ENCODE measurements at places on chromosomes 1 and 21.

- no peaks in the 10 kb centered on the region for H3K36me3 ChIP-seq
- DNase-seq, result no peak
- no peak overlapping the region for H3K27ac ChIP-seq
- H3K27me3 ChIP-seq, result no peaks in the 10 kb centered on the region
Measured at GRCh38 chr1:59994302-59995198, 68.0 kb upstream of the CYP2J2 start.

DNA sequence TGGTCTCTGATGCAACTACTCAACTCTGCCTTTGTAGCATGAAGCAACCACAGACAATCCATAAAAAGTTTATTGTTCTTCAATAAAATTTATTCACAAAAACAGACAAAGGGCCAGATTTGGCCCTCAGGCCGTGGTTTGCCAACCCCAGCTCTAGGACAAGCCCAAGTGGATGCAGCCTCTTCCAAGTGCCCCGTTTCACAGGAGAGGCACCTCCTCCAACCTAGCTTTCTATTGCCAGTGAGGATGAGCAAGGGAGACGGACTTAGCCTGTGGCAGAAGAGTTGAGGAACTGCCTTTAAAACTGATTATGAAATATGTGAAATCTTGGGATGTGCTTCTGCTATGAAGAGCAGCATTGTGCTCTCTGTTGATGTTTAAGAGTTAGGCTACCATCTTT lies 105.4 kb downstream of the PSMG1 start:
- H3K27me3 ChIP-seq, result 0 out of 2 replicates have a peak, but pooled peaks cover 2% of the 10 kb centered on the region
- H3K4me3 ChIP-seq, result no peak overlapping the region
- H3K27ac ChIP-seq, result no peak overlapping the region
- H3K4me1 ChIP-seq, result peaks cover 5% of the 10 kb centered on the region
- peaks cover 7% of the 10 kb centered on the region for H3K36me3 ChIP-seq

GRCh38 chr1:177975588-177976495 lies 6.0 kb upstream of the SEC16B start:
- H3K4me3 ChIP-seq, result no peak overlapping the region
- H3K36me3 ChIP-seq, result no peaks in the 10 kb centered on the region
- no peaks in the 10 kb centered on the region for H3K27me3 ChIP-seq
- no peak overlapping the region for H3K27ac ChIP-seq
- H3K4me1 ChIP-seq, result no peaks in the 10 kb centered on the region
- no peak for DNase-seq

DNA sequence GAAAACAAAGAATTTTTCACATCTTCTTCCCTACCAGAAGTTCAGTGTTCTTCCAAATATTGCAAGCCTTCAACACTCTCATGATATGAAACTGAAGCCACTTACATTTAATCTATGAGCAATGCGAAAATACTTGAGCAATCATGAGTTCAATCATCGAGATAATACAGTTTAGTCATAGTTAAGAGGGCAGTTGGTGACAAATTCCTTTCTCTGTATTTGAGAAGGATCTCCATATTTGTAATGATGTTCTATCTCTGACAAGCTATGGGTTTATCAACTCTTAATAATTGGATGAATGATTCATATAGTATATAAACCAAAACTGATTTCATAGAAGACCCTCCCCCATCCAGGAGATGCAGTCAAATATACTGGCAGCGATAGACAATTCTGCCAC lies 29.7 kb upstream of the PYHIN1 start:
- no peaks in the 10 kb centered on the region for H3K36me3 ChIP-seq
- H3K4me1 ChIP-seq, result no peaks in the 10 kb centered on the region
- no peaks in the 10 kb centered on the region for H3K27me3 ChIP-seq
- DNase-seq, result no peak
- no peak overlapping the region for H3K4me3 ChIP-seq

GRCh38 chr1:2049718-2050431 lies at the start of gene PRKCZ:
PRKCZ (plus strand) TSS chr1:2050411; CDS start chr1:2050631, 220 bp downstream.
- no peaks in the 10 kb centered on the region for H3K4me1 ChIP-seq
- no peaks in the 10 kb centered on the region for H3K36me3 ChIP-seq
- H3K4me3 ChIP-seq, result peak within 1 kb of the TSS; percentile 73

GRCh38 chr1:93882269-93882668 lies 3.3 kb upstream of the DNTTIP2 start:
- no peak overlapping the region for H3K4me3 ChIP-seq
- H3K27ac ChIP-seq, result no peak overlapping the region
- no peak for DNase-seq
- no peaks in the 10 kb centered on the region for H3K4me1 ChIP-seq

GRCh38 chr21:15586752-15587427 lies 142.9 kb upstream of the USP25 start:
- no peak overlapping the region for H3K27ac ChIP-seq
- H3K27me3 ChIP-seq, result no peaks in the 10 kb centered on the region
- no peak overlapping the region for H3K4me3 ChIP-seq
- no peaks in the 10 kb centered on the region for H3K36me3 ChIP-seq
- H3K4me1 ChIP-seq, result no peaks in the 10 kb centered on the region
- no peak for DNase-seq

GRCh38 chr1:199550199-199551065 lies 477.1 kb upstream of the NR5A2 start:
- H3K27me3 ChIP-seq, result no peaks in the 10 kb centered on the region
- H3K27ac ChIP-seq, result no peak overlapping the region
- H3K36me3 ChIP-seq, result no peaks in the 10 kb centered on the region

- H3K27me3 ChIP-seq, result no peaks in the 10 kb centered on the region
- no peaks in the 10 kb centered on the region for H3K36me3 ChIP-seq
- no peaks in the 10 kb centered on the region for H3K4me1 ChIP-seq
- DNase-seq, result no peak
Measured at GRCh38 chr1:215002471-215002870, 80.1 kb upstream of the KCNK2 start.

GRCh38 chr1:199173356-199173755 lies 534.5 kb downstream of the PTPRC start:
- H3K36me3 ChIP-seq, result no peaks in the 10 kb centered on the region
- no peak overlapping the region for H3K27ac ChIP-seq
- no peaks in the 10 kb centered on the region for H3K27me3 ChIP-seq
- no peaks in the 10 kb centered on the region for H3K4me1 ChIP-seq

DNA sequence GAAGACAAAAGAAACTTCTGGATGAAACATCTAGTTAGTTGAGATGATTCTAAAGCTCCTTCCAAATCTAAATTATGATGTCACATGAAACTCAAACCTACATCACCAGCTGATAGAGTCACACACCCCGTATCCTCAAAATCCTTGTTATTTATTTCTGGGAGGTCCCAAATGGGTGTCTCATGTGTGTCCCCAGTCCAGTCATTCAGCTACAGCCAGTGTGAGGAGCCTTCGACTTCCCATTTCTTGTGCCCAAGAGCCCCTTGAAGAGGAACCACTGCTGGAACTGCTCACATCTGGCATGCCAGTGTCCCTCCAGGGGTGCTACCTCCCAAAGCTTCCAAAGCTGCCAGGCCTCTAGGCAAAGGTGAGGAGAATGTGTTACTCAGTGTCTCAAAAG lies 32.5 kb upstream of the KCNA3 start:
- H3K36me3 ChIP-seq, result no peaks in the 10 kb centered on the region
- H3K4me3 ChIP-seq, result no peak overlapping the region
- H3K27me3 ChIP-seq, result no peaks in the 10 kb centered on the region
- no peak for DNase-seq

GRCh38 chr1:202540014-202540413 lies 170.2 kb downstream of the SYT2 start:
- no peak for DNase-seq
- H3K27me3 ChIP-seq, result no peaks in the 10 kb centered on the region
- no peak overlapping the region for H3K27ac ChIP-seq
- no peaks in the 10 kb centered on the region for H3K36me3 ChIP-seq
- H3K4me1 ChIP-seq, result peaks cover 4% of the 10 kb centered on the region

GRCh38 chr21:42027822-42028765 lies 17.9 kb upstream of the ZBTB21 start:
- no peak for DNase-seq
- H3K4me3 ChIP-seq, result no peak overlapping the region
- no peak overlapping the region for H3K27ac ChIP-seq
- no peaks in the 10 kb centered on the region for H3K36me3 ChIP-seq
- no peaks in the 10 kb centered on the region for H3K27me3 ChIP-seq

DNA sequence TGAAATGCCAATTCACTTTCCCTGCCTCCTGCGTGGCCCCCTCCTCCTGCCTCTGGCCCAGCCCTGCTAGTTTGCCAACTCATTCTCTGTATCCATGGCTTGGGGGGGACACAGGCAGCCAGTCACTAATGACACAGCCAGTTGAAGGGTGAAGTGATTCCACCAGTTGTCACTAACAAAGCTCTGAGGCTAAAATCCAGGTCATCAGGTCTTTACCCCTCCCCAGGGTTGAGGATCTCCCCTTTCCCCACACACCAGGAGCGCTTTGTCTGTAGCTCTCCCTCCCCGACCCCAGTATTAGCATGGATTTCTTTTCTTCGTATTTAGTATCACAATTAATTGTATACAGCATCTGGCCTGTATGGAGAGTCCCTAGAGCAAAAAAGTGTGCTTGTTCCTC lies 394.1 kb downstream of the RRAGC start:
- peaks cover 12% of the 10 kb centered on the region for H3K36me3 ChIP-seq
- no peaks in the 10 kb centered on the region for H3K27me3 ChIP-seq
- no peak for DNase-seq
- no peak overlapping the region for H3K27ac ChIP-seq
- peaks cover 6% of the 10 kb centered on the region for H3K4me1 ChIP-seq

DNA sequence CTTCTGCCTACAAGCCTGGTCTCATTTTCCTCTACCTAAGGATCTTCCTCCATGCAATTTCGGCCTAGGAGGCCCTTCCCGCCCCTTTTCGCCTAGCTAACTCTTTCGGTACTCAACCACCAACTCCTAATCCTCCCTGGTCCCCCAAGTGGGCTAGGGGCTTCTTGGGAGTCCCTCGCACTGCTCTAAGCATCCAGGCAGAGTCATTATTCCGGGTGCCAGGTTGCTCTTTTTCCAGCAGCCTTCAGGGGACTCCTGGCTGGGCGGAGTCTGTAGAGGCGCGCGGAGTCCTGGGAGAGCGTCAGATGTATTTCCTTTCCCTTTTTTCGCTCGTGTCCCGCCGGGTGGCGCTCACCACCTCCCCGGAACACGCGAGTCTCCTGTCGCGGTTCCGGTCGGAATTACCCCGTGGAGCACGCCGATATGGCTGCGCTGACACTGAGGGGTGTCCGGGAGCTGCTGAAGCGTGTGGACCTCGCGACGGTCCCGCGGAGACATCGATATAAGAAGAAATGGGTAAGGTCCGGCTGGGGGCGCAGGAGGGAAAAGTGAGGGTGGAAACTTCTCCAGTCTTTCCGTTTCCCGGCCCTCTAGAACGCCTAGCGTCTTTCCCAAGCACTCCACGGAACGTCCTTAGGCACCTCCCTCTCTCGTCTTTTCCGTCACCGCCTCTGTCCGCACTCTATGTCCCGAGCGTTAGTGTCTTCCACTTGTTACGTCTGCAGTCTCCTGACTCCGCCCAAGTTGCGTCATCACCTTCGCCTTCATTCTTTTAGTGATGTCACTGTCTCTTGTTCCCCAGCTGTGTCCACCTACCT lies at the start of gene NSUN4:
NSUN4 (plus strand) TSS at position 404 of the 818 bp plus-strand sequence; CDS start at position 424, 20 bp downstream.
- H3K36me3 ChIP-seq, result peaks cover 36% of the 10 kb centered on the region
- H3K4me1 ChIP-seq, result no peaks in the 10 kb centered on the region
- H3K27ac ChIP-seq, result peak within 1 kb of the TSS; percentile 82

- no peaks in the 10 kb centered on the region for H3K36me3 ChIP-seq
- H3K27me3 ChIP-seq, result no peaks in the 10 kb centered on the region
Measured at GRCh38 chr21:41630917-41631316, 123.0 kb upstream of the TMPRSS2 start.

DNA sequence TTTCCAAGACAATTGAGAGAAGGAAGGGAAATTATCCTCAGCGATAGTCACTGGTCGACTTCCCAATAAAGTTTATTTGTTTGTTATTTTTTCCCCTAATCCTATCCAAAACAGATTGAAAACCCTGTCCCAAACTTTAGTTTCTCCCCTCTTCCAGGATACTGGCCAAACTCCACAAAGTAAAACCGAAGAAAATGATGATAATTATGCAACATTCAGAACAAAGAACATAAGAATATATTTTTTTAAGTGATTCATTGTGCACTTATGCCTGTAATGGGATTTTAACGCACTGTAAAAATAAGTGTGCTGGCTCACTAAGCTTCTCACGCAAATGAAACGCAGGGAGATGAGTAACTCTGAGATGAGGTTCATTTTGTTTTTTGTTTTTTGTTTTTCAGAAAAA lies 6.0 kb downstream of the GLIS1 start:
- H3K27me3 ChIP-seq, result peaks cover 24% of the 10 kb centered on the region
- DNase-seq, result no peak
- H3K36me3 ChIP-seq, result no peaks in the 10 kb centered on the region
- H3K4me3 ChIP-seq, result no peak overlapping the region
- H3K27ac ChIP-seq, result no peak overlapping the region

GRCh38 chr1:64006276-64007051 lies 197.0 kb upstream of the UBE2U start:
- peaks cover 13% of the 10 kb centered on the region for H3K4me1 ChIP-seq
- no peaks in the 10 kb centered on the region for H3K27me3 ChIP-seq
- no peak overlapping the region for H3K4me3 ChIP-seq
- no peak for DNase-seq

- no peaks in the 10 kb centered on the region for H3K27me3 ChIP-seq
- H3K4me3 ChIP-seq, result no peak overlapping the region
- H3K4me1 ChIP-seq, result no peaks in the 10 kb centered on the region
- H3K36me3 ChIP-seq, result no peaks in the 10 kb centered on the region
- H3K27ac ChIP-seq, result no peak overlapping the region
- DNase-seq, result peak; percentile 9
Measured at GRCh38 chr1:202247104-202247503, 53.5 kb downstream of the LGR6 start.

- H3K27me3 ChIP-seq, result no peaks in the 10 kb centered on the region
- H3K36me3 ChIP-seq, result no peaks in the 10 kb centered on the region
- H3K27ac ChIP-seq, result no peak overlapping the region
Measured at GRCh38 chr1:32716312-32717148, 14.0 kb upstream of the SYNC start.

DNA sequence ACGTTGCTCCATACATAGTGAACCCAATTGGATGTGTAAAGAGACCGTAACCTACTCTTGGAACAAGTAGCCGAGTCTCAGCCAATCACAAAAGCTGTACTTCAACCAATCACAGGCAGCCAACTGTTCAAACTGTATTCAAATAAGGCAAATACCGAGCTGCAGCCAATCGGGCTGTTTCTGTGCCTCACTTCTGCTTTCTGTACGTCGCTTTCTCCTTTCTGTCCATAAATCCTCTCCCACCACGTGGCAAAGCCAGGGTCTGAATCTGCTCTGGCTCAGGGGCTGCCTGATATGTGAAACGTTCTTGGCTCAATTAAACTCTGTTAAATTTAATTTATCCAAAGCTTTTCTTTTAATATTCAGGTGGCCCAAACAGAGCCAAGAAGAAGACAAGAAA lies 210.3 kb downstream of the URB2 start:
- DNase-seq, result no peak
- no peaks in the 10 kb centered on the region for H3K4me1 ChIP-seq
- H3K27ac ChIP-seq, result no peak overlapping the region
- no peak overlapping the region for H3K4me3 ChIP-seq
- H3K27me3 ChIP-seq, result no peaks in the 10 kb centered on the region

- no peak overlapping the region for H3K4me3 ChIP-seq
- H3K27ac ChIP-seq, result no peak overlapping the region
- H3K27me3 ChIP-seq, result no peaks in the 10 kb centered on the region
- H3K4me1 ChIP-seq, result no peaks in the 10 kb centered on the region
- no peak for DNase-seq
Measured at GRCh38 chr21:45147473-45148315, 73.3 kb downstream of the ADARB1 start.

- H3K4me3 ChIP-seq, result no peak overlapping the region
- no peaks in the 10 kb centered on the region for H3K4me1 ChIP-seq
- no peak for DNase-seq
- H3K27ac ChIP-seq, result no peak overlapping the region
- no peaks in the 10 kb centered on the region for H3K27me3 ChIP-seq
Measured at GRCh38 chr1:45867697-45868348, 64.4 kb downstream of the MAST2 start.

- no peak overlapping the region for H3K4me3 ChIP-seq
- H3K36me3 ChIP-seq, result no peaks in the 10 kb centered on the region
- H3K27ac ChIP-seq, result no peak overlapping the region
- no peaks in the 10 kb centered on the region for H3K27me3 ChIP-seq
- no peaks in the 10 kb centered on the region for H3K4me1 ChIP-seq
- peak; percentile 17 for DNase-seq
Measured at GRCh38 chr1:29363536-29363935, 127.2 kb downstream of the PTPRU start.

Measured in H9 (cell line).